ENCODE measurements at places on chromosomes 4 and X.
A peak's percentile ranks its signal among the peaks of the same experiment; 100 is the strongest.

GRCh38 chr4:42904986-42905385 is 12.5 kb downstream of the GRXCR1 start:
- no peak for DNase-seq

DNA sequence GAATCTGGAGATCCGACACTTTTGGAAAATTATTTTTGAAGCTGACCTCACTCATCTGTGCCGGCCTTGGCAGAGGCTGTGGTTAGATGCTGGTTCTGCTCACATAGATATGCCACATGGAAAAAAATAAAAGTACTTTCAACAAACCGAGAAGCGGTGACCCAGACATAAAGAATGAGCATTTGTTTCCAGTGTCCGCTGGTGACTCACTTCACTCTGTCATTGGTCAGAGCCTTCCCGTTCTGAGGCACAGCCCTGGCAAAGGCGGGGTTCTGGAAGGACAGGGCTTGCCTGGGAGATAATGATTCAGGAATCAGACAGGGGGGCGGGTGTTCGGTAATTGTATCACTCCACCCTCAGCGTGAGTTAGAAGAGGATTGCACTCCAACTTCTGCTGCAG is 172.4 kb upstream of the MXRA5 start:
- no peak for DNase-seq

- DNase-seq = peak; percentile 38
Measured at GRCh38 chr4:109945056-109945455, 32.4 kb downstream of the EGF start.

GRCh38 chr4:52931243-52931642 is 69.1 kb downstream of the RASL11B start:
- no peak for DNase-seq

DNA sequence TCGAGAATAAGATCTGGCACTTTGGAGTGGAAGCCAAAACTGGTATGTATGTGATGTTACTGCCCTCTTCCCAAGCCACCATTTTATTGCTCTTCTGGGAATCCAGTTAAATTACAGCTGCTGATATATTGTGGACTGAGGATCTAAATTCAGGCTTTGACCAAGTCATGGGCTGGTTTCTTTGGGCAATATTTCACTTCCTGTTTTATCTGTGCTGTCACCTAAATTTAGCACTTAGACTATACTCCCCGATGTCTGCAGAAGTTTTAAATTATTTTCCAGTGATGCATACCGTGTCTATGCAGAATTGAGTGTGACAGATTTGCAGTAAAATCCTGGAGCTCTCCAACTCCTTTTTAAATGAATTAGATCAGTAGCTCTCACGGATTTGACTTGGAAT is 100.0 kb downstream of the TEX13A start:
- DNase-seq = no peak

- no peak for DNase-seq
Measured at GRCh38 chr4:113738251-113738650, 23.3 kb downstream of the CAMK2D start.

All from activated CD4-positive, alpha-beta T cell treated with anti-CD3 and anti-CD28 coated beads, Interleukin-2, amount 50 U/mL, for 48 hours (primary cell).